ENCODE measurements at places on chromosomes 6 and 20.

GRCh38 chr20:12698817-12699216, 310.0 kb upstream of the SPTLC3 start:
- DNase-seq, result no peak

- DNase-seq, result no peak
Measured at GRCh38 chr6:19976411-19977129, 139.4 kb downstream of the ID4 start.

GRCh38 chr6:5086294-5086890, 1.3 kb downstream of the PPP1R3G start:
- DNase-seq, result no peak

DNA sequence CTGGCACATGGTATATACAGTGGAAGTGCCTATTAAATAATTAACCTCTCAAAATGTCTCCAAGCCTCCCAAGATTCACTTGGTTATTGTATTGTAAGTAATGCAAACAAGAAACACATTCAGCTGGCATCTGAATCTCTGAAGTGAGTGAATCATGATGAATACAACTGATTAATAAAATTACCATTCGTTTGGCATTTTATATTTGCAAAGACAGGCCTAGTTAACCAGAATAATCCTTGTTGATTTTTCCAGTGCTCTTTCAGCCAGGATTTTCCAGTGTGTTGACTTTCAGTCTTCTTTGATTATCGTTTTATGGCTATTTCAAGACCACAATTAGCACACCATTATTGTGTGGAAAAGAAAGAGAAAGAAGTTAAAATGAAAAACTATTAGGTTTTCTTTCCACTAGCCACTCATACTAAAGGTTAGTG, 20.3 kb downstream of the SLC22A2 start:
- DNase-seq, result no peak

GRCh38 chr6:31935021-31935420, 7.5 kb downstream of the C2 start:
- DNase-seq, result no peak

- no peak for DNase-seq
Measured at GRCh38 chr6:92196325-92196724, 1223.0 kb downstream of the EPHA7 start.

- DNase-seq, result no peak
Measured at GRCh38 chr6:89364586-89364985, 12.1 kb upstream of the UBE2J1 start.

GRCh38 chr6:132207991-132208390, 193.3 kb downstream of the MOXD1 start:
- no peak for DNase-seq

DNA sequence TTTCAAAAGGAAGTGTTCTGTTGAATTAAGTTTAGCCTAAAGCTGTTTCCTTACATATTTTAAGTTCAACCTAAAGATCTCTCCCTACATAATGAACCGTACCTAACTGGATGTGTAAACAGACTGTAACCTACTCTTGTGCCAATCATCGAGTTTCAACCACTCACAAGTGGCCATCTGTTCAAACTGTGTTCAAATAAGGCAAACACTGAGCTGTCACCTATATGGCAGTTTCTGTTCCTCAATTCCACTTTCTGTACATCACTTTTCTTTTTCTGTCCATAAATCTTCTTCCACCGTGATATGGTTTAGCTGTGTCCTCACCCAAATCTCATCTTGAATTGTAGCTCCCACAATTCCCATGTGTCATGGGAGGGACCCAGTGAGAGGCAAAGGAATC, 428.6 kb downstream of the HACE1 start:
- DNase-seq, result no peak

GRCh38 chr6:31821301-31822035, 6.1 kb upstream of the HSPA1B start:
- DNase-seq, result no peak

GRCh38 chr6:92122746-92123145, 1296.6 kb downstream of the EPHA7 start:
- DNase-seq, result no peak

- DNase-seq, result no peak
Measured at GRCh38 chr6:26183237-26183580, 96.0 kb downstream of the HFE start.

- DNase-seq, result no peak
Measured at GRCh38 chr6:15628499-15629131, 34.2 kb downstream of the DTNBP1 start.

DNA sequence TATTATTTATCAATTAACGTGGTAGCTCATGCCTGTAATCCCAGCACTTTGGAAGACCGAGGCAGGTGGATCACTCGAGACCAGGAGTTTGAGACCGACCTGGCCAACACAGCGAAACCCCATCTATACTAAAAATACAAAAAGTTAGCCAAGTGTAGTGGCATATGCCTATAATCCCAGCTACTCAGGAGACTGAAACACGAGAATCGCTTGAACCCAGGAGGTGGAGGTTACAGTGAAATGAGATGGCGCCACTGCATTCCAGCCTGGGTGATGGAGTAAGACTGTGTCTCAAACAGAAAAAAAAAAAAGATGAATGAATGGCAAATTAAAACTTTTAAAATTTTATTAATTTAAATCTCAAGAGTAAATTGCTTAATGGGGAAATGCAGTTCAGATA, 299.6 kb downstream of the CLVS2 start:
- no peak for DNase-seq

DNA sequence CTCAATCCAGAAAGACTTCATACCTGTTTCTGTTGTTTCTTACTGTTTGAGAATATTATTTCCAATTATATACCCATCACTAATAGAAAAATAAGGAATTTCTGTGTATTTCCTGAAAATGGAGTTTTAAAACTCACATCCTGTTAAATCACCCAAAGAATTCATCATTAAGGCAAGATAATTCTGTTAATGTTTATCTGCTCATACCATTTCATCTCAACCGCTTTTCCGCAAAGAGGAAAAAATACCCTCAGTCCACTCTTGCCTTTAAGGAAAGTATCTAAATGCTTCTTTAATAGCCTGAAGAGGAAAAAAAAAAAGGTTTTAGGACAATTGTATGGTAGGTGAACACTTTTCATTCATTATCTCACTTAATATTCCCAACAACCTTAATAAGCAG, 7.3 kb downstream of the TPMT start:
- no peak for DNase-seq

GRCh38 chr20:47757145-47758035, 27.9 kb downstream of the SULF2 start:
- DNase-seq, result no peak

Measured in NCI-H524 treated with DMSO at 0.1 percent for 48 hours (cell line).